ENCODE measurements at places on chromosomes 2 and 18. TPM values are rescaled to one million over a fixed set of nuclear protein-coding genes. Genes with fewer than 3 reads are reported as not detected.

- no peaks in the 10 kb centered on the region for H3K4me1 ChIP-seq
- H3K36me3 ChIP-seq, result no peaks in the 10 kb centered on the region
- no peak overlapping the region for H3K27ac ChIP-seq
- no peaks in the 10 kb centered on the region for H3K27me3 ChIP-seq
Observed at GRCh38 chr2:221677688-221678087, 105.6 kb upstream of the EPHA4 start.

DNA sequence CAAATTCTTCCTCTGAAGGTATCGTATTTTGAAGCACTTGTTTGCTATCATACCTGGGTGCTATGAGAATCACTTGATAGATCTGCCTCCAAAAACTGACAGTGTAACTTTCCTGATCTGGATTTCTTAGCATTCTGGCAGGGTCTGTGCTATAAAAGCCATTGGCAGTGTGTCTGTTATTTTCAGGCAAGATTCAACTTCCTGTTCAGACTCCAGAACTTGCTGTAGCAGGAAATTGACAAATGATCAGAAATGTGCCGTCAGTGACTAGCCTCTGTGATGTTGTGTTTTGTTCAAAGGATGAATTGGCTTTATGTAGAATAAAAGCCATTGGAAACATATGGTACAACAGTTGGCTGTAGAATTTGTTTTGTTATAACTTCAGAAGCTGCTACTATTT lies 273.3 kb downstream of the PTPRM start:
- no peaks in the 10 kb centered on the region for H3K36me3 ChIP-seq
- H3K4me1 ChIP-seq, result peaks cover 8% of the 10 kb centered on the region
- H3K27me3 ChIP-seq, result no peaks in the 10 kb centered on the region
- peak; percentile 37 for DNase-seq

The ELMOD3 gene
- total RNA-seq, result 14.4 TPM

DNA sequence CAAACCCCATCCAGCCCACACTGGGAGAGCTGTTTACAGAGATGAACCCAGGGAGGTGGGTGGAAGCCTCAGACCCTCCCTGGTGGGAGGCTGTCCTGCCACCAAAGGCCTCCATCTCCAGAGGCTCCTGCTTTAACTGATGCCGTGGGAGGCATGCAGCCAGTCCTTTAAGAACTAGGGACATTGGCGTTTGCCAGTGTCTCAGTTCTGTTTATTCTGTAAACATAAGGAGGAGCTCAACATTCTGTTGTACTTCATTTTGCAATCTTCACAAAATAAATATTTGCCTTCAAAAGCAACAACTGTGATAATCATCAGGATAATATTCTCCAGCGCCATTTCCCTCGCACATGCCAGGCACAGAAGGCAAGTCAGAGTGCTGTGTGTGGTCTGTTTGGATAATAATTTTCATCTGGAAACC lies 6.8 kb downstream of the EDAR start:
- peaks cover 40% of the 10 kb centered on the region for H3K4me1 ChIP-seq
- H3K27me3 ChIP-seq, result no peaks in the 10 kb centered on the region
- no peak overlapping the region for H3K4me3 ChIP-seq
- peak; percentile 77 for DNase-seq
- H3K27ac ChIP-seq, result no peak overlapping the region

The FAM110C gene
- 3.0 TPM for total RNA-seq

GRCh38 chr2:141570474-141571131 lies 560.2 kb downstream of the LRP1B start:
- no peaks in the 10 kb centered on the region for H3K4me1 ChIP-seq
- H3K4me3 ChIP-seq, result no peak overlapping the region
- H3K36me3 ChIP-seq, result no peaks in the 10 kb centered on the region
- DNase-seq, result no peak
- no peak overlapping the region for H3K27ac ChIP-seq

The RAPH1 gene
- 62.7 TPM for total RNA-seq

All from lung (tissue), 17 donors.